ENCODE measurements at places on chromosomes 6 and 20. TPM values are rescaled to one million over a fixed set of nuclear protein-coding genes. Genes with fewer than 3 reads are reported as not detected.

Gene SLCO4A1
- total RNA-seq, result 54.2 TPM

Gene AKAP7
- 7.8 TPM for total RNA-seq

Gene CLPSL2
- total RNA-seq, result not detected

Gene GPANK1
- total RNA-seq, result 42.9 TPM

Gene DACT2
- total RNA-seq, result 0.10 TPM

Gene ADGRF5
- total RNA-seq, result not detected

Gene SGK1
- 12.8 TPM for total RNA-seq

Gene NFYA
- 36.9 TPM for total RNA-seq

DNA sequence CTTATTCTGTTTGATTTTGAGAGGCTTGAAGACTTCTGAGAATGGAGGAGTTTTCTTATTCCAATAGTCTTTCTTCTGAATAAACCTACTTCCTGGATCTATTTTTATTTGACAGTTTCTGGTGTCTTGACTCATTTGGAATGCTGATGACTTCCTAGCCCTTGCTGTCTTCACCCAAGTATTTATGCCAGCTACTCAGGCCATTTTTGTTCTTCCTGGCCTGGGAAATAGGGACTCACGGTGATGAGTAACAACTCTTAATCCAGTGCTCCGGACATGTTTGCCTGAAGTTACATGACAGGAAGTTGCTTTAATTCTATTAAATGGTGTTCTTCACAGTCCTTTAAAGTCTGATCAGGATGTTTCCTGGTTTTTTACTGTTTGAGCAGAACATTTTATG is 272.1 kb upstream of the EYS start:
- H3K4me3 ChIP-seq, result no peak overlapping the region
- no peak overlapping the region for H3K27ac ChIP-seq
- no peaks in the 10 kb centered on the region for H3K4me1 ChIP-seq
- no peaks in the 10 kb centered on the region for H3K27me3 ChIP-seq

- no peak for DNase-seq
- no peaks in the 10 kb centered on the region for H3K36me3 ChIP-seq
- H3K4me1 ChIP-seq, result no peaks in the 10 kb centered on the region
- H3K27me3 ChIP-seq, result no peaks in the 10 kb centered on the region
Observed at GRCh38 chr6:81624453-81624852, 128.0 kb downstream of the TENT5A start.

GRCh38 chr20:23096097-23096496 is 10.0 kb upstream of the CD93 start:
- no peak for DNase-seq
- H3K27ac ChIP-seq, result no peak overlapping the region
- no peaks in the 10 kb centered on the region for H3K36me3 ChIP-seq
- H3K4me3 ChIP-seq, result no peak overlapping the region

- H3K4me3 ChIP-seq, result no peak overlapping the region
- H3K27ac ChIP-seq, result no peak overlapping the region
- no peak for DNase-seq
- no peaks in the 10 kb centered on the region for H3K4me1 ChIP-seq
Observed at GRCh38 chr6:10850728-10851127, 12.4 kb upstream of the MAK start.

DNA sequence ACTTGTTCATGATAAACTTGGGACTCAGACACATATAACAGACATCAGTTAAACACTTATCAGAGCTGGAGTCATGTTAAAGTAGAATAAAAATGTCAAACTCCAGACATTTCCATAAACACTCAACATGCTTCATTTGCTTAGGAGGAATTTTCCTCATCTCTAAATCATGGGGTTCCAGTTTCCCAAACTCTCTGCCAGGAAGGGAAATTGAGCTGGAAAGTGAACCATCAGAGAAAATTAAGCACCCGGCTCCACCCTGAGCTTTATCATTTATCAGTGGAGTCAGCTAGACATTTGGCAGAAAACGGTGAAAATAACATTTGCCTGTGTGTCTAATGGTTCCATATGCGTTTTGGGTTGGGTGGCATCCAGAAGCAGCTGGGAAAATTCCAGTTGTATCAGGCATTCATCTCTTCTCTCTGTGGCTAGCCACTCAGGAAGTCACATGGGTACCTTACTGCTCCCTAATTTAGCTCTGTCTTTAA is 25.3 kb upstream of the ZNFX1 start:
- no peaks in the 10 kb centered on the region for H3K27me3 ChIP-seq
- peaks cover 16% of the 10 kb centered on the region for H3K4me1 ChIP-seq
- H3K4me3 ChIP-seq, result no peak overlapping the region
- DNase-seq, result no peak
- H3K27ac ChIP-seq, result no peak overlapping the region

DNA sequence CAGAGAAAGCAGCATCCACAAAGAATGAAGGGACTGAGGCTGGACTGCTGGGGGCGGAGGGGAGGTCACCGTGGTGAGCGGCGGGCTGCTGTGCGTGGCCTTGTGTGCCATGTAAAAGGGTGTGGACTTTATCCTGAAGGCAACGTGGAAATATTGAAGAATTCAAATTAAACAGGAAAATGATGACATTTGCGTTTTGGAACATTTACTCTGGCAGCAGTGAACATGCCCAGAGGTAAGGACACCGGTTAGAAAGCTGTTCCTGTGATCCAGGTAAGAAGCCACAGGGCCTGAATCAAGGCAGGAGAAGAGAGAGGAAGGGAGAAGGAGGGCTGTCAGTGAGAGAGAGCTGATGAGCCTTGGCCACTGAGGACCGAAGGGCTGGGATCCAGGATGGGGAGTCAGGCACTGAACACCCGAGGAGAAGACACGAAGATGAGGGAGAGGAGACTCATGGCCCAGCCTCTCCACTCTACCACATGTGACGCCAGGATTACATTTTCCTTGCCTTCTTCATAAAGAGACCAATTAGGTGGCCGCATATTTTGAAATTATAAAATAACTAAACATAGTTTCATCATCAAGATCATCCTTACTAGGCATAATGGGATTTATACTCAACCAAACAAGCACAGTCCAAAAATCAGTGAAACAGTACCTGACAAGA is 58.4 kb downstream of the TRAM2 start:
- H3K27me3 ChIP-seq, result no peaks in the 10 kb centered on the region
- no peak overlapping the region for H3K4me3 ChIP-seq
- peaks cover 11% of the 10 kb centered on the region for H3K36me3 ChIP-seq
- DNase-seq, result no peak
- no peak overlapping the region for H3K27ac ChIP-seq
- H3K4me1 ChIP-seq, result peaks cover 12% of the 10 kb centered on the region

DNA sequence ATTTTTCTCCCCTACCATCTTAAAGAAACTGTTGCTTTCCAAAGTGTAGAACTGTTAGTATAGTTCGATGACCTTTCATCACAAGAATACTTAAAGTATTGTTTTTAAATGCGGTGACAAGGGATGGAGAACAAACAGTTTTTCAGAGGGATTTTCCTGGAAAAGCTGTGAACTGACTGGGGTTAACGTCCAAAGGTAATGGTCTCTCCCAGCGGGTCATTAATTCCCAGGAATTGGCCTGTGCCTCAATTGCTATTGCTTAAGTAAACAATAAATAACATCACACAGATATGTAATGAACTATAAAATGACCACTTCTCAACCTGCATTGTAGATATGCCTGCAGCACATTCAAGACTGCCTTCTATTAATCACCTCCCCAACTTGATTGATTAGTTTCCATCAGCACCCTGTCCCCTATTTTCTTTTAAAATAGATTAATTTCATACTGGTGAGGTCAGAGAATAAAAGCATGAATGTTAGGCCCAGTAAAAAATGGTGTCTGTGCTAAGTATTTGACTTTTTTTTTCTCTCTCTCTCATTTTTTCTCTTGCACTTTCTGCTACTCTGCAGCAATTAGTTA is 268.2 kb downstream of the SAMD5 start:
- no peak overlapping the region for H3K4me3 ChIP-seq
- no peak for DNase-seq
- no peaks in the 10 kb centered on the region for H3K36me3 ChIP-seq
- H3K27me3 ChIP-seq, result no peaks in the 10 kb centered on the region

DNA sequence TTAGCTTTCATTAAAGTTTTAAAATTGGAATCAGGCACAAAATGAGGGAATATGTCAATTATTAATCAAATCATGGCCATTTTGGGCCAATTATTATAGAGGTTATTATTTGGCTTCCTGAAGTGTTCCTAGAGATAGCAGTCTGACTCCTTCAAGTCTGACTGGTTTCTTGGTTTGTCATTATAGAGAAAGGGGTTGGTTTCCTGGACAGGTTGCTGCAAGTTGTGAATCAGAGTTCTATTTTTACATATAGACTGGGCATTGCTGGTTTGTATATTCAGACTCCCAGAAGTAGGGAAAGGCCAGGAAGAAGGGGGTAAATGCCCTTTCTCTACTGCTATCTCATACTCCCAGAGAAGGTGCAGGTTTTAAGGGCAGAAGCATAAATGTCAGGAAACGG is 121.4 kb upstream of the CEP162 start:
- no peak for DNase-seq
- H3K4me1 ChIP-seq, result no peaks in the 10 kb centered on the region
- H3K27ac ChIP-seq, result no peak overlapping the region
- no peaks in the 10 kb centered on the region for H3K36me3 ChIP-seq

DNA sequence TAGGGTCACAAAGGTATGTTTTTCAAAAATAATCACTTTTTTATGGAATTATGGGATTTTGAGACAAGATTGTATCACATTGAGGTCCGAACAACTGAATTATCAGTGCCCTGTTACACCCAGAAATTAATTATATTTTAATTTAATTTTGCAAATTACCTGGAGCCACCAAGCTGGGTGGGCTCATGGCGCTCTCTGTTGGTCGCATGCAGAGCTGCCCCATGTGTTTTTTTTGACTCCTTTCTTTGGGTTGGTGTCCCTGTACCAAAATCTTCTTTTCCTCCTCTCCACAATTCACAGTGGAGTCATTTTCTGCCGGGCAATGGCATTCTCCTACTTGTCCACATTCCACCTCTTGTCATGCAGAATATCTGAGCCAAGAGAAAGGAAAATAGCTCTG is 38.9 kb upstream of the FRMD1 start:
- no peaks in the 10 kb centered on the region for H3K4me1 ChIP-seq
- DNase-seq, result no peak
- H3K27me3 ChIP-seq, result no peaks in the 10 kb centered on the region

GRCh38 chr6:18154507-18155149 is at the start of gene TPMT:
TPMT (minus strand) TSS chr6:18155077; CDS start chr6:18149127, 5,950 bp downstream.
- no peaks in the 10 kb centered on the region for H3K27me3 ChIP-seq
- H3K4me1 ChIP-seq, result peaks cover 27% of the 10 kb centered on the region
- H3K27ac ChIP-seq, result peak within 1 kb of the TSS; percentile 96
- DNase-seq, result peak; percentile 10
- peaks cover 3% of the 10 kb centered on the region for H3K36me3 ChIP-seq

Measured in activated CD4-positive, alpha-beta T cell treated with anti-CD3 and anti-CD28 coated beads, Interleukin-2, amount 10 ng/mL, durations not matched to agents 7 days and 5 days (primary cell).